ENCODE measurements at places on chromosomes 7 and 10.

- no peak for DNase-seq
Observed at GRCh38 chr10:108375691-108376090, 1211.2 kb upstream of the SORCS1 start.

GRCh38 chr10:77087366-77087765, 550.2 kb downstream of the KCNMA1 start:
- no peak for DNase-seq

DNA sequence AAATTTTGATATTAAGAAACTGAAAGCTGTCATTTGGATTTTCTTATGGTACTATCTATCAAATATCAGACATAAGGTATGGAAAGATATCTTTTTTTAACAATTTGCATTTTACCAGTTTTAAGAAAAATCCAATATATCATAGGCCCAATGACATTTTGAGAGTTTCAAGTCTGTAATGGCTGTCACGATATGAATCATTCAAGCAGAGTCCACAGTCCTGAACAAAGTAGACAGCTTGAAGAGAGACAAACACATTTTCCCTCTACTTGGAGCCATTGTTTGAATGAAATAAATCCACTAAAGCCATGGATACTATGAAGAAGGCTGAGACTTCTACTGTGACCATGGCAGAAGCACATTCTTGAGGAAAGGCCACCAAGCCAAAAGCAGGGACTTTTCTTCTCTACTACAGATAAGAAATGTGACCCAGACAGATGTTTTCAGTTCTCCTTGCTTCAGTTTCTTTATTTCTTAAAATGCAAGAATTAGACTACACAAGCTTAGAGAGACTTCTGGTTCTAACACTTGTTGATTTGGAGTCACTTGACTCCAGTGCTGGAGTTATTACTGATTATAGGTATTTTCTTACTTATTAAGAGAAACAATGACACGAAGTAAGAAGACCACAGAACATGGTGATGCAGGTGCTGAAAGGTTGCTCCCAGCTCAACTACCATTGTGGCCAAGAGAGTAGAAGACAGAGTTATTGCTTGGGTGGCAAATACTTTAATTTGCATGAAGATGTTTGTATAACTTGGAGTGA, 429.1 kb downstream of the KIF20B start:
- no peak for DNase-seq

- no peak for DNase-seq
Observed at GRCh38 chr10:127908106-127908958, 1.4 kb downstream of the PTPRE start.

DNA sequence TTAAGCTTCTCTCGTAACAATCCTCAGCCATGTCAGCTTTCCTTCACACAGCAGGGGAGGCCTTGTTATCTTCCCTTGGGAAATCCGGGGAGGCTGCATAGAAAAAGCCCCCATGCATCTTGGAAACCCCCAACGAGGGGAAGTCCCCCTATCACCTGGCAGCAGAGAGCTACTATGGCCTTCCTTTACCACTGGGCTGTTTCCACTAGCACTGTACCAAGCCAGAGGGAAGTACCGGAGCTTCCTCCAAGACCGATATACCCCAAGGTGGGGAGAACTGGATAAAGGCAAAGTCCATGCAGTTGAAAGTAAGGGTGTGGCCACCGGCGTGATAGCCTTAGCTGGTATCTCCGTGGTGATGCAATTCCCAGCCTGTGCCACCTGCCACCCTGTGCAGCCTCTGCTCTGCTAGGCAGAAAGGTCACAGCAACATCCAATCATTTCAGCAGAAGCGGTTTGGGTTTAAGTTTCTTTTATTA, 4.4 kb upstream of the CLIP2 start:
- DNase-seq, result no peak

DNA sequence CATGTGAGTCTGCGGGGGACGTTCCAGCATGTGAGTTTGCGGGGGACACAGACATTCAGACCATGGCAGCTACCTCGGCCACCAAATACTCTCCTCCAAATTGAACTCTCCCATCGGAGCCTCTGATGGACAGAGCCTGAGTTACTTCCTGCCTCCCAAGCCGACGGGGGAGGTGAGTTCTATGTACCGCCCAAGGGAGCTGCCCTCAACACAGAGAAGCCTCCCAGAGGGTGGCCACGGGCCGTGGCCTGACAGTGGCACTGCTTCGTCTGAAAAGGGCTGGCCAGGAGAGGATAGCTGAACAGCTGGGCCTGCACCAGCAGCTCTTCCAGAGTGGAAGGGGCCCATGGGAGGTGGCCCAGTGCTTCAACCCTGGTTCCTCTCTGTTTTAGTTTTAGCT, 274.5 kb upstream of the PPP2R2D start:
- no peak for DNase-seq

GRCh38 chr10:49362596-49363260, 33.2 kb downstream of the DRGX start:
- no peak for DNase-seq
